Thymus (tissue), 14 donors: ENCODE measurements at places on chromosomes 13 and 19.

- H3K4me1 ChIP-seq = peaks cover 8% of the 10 kb centered on the region
- peaks cover 2% of the 10 kb centered on the region for H3K36me3 ChIP-seq
- H3K27ac ChIP-seq = no peak overlapping the region
- no peak for DNase-seq
These were observed 36.8 kb downstream of the N4BP2L1 start for GRCh38 chr13:32391101-32391619.

- no peak overlapping the region for H3K27ac ChIP-seq
- H3K36me3 ChIP-seq = no peaks in the 10 kb centered on the region
- H3K27me3 ChIP-seq = no peaks in the 10 kb centered on the region
- no peak for DNase-seq
- H3K4me3 ChIP-seq = no peak overlapping the region
These were observed 406.3 kb downstream of the COG6 start for GRCh38 chr13:40061466-40062450.

DNA sequence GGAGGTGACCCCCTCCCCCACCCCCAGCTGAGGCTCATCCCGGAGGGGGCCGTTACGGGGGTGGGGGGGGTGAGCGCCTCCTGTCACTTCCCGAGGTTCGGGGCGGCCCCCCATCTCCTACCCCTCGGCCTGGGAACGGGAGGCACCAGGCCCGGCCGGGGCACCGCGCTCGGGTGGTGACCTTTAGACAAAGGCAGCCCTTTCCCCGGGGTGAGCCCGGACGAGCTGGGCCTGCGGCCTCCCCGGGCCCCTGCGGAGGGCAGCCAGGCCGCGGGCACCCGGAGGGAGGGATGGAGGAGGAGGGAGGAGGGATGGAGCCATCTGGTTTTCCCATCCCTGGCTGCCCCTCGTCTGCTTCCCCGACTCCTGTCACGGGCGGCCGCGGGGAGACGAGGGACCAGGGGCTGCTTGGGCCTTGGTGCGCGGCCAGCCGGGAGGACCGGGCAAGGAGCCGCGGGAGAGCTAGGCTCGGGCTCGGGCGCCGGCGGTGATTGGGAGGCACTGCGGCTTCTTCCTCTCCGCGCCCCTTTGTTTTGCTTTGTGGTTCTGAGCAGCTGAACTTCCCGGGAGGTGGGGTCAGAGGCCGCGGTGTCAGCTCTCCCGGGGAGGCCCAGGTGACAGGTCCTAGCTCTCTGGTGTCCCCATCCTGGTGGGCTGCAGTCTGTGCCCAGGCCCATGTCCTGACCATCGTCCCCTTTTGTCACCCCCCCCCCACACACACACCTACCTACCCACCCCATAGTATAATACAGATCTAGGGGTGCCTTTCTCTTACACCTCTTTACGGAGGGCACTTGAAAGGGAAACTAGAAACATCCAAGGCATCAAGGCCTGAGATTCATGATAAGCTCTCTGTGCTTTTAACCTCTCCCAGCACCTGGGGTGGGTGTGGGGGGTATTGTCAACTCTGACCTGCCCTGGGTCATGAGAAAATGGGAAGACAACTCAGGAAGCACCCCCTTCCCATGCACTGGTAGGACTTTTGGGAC lies 1.3 kb downstream of the BICRA start:
- no peak for DNase-seq
- H3K36me3 ChIP-seq = peaks cover 6% of the 10 kb centered on the region
- peak overlapping the region; percentile 79 for H3K4me3 ChIP-seq
- peak overlapping the region; percentile 87 for H3K27ac ChIP-seq
- H3K27me3 ChIP-seq = no peaks in the 10 kb centered on the region

DNA sequence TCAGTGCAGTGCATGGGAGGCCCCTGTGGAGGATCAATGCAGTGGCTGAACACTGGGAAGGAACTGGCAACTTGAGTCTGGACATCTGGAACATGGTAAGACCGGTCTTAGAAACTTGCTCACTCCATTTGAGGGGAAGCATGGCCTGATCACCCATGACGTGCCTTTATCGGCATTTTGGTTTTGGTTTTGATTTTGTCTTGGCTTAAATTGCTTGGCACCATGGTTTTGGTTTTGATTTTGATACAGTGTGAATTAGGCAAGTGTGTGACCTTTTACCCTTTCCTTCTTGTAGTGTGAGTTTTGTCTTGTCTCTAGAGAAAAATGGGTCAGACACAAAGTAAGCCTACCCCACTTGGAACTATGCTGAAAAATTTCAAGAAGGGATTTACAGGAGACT lies 77.3 kb downstream of the ZNF486 start:
- H3K4me3 ChIP-seq = no peak overlapping the region
- DNase-seq = no peak
- H3K27ac ChIP-seq = no peak overlapping the region

GRCh38 chr13:73767747-73768315 lies 366.4 kb downstream of the KLF12 start:
- H3K36me3 ChIP-seq = no peaks in the 10 kb centered on the region
- H3K4me1 ChIP-seq = peaks cover 19% of the 10 kb centered on the region
- H3K4me3 ChIP-seq = no peak overlapping the region
- peak; percentile 23 for DNase-seq

GRCh38 chr13:46679369-46680120 lies 117.4 kb downstream of the ESD start:
- H3K27me3 ChIP-seq = no peaks in the 10 kb centered on the region
- peak overlapping the region; percentile 33 for H3K4me3 ChIP-seq
- H3K4me1 ChIP-seq = peaks cover 25% of the 10 kb centered on the region
- peaks cover 9% of the 10 kb centered on the region for H3K36me3 ChIP-seq

- H3K4me1 ChIP-seq = peaks cover 5% of the 10 kb centered on the region
- no peaks in the 10 kb centered on the region for H3K27me3 ChIP-seq
- no peak for DNase-seq
These were observed 62.1 kb downstream of the RUBCNL start for GRCh38 chr13:46324976-46325375.

- DNase-seq = no peak
- no peak overlapping the region for H3K4me3 ChIP-seq
- peaks cover 65% of the 10 kb centered on the region for H3K4me1 ChIP-seq
- no peak overlapping the region for H3K27ac ChIP-seq
- peaks cover 14% of the 10 kb centered on the region for H3K36me3 ChIP-seq
These were observed 97.4 kb downstream of the STK24 start for GRCh38 chr13:98479496-98480003.

DNA sequence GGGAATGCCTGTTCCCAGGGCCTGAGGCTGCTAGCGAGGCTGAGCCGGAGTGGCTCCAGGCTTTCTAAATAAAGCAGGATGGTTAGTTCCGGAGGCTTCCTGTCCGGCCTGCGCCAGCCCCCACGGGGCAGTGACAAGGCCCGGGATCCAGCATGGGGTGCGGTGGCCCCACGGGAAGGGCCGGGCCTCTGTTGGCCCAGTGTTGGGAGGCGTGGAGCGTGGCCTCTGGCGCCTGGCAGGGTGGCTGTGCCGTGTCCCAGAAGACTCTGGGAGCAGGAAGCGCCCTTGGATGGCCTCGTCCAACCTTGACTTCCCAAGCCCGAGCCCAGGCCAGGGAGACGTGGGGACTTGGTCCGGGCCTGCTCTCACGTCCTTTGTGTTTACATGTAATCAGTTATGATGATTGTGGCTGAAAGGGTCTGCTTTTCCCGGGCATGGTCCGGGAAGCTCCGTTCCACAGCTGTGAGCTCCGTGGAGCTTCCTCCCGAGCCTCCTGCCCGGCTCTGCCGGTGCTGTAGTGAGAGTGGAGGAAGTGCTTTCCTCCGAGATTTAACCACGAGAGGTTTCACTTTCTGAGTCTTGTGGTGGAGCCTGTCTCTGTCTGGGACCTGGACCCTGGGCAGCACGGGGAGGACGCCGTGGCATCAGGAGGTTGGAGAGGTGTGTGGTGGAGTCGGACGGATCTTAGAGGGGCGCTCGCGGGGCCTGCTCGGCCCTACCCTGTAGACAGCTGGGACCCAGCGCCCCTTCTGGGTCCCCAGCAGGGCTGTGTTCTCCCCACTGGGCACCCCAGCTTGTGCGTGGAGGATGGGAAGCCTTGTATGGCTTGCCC lies 4.6 kb downstream of the GNA11 start:
- H3K27me3 ChIP-seq = peaks cover 4% of the 10 kb centered on the region
- peak overlapping the region; percentile 37 for H3K27ac ChIP-seq
- H3K36me3 ChIP-seq = no peaks in the 10 kb centered on the region
- H3K4me1 ChIP-seq = peaks cover 45% of the 10 kb centered on the region
- no peak overlapping the region for H3K4me3 ChIP-seq

DNA sequence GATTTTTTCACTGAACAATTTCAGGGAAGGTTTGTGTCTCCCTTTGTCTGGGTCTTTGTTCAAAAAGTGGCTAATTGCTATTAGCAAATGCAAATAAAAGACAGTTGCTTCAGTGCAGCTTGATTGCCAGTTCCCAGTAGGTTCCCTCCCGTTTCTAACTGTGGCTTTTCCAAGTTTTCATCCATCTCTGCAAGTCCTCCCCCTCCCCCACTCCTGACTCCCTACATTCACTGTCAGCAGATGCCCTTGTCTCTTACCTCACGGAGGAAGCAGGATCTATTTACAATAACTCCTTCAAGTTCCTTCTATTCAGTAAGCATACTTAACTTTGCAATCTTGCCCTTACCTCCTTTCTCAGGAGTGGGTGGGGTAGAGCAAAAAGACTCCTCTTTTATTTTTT lies 55.4 kb upstream of the SCEL start:
- H3K36me3 ChIP-seq = no peaks in the 10 kb centered on the region
- no peaks in the 10 kb centered on the region for H3K27me3 ChIP-seq
- H3K4me3 ChIP-seq = no peak overlapping the region

DNA sequence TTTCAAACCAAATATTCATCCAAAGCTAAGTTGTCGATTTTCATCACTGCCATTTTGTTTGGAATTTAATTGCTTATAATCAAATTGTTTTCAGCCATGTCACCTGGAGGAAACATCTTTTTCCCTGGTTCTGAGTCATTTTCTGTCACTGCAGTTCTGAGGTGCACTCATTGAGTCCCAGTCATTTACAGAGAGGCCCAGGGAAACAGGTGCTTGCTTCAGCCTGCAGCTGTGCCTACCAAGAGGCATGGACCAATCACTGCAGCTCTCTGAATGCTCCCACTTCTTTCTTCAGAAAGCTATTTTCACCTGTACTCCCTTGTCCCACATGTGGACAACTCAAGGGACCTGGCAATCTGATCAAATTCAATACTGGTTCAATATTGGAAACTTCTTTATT lies 308.1 kb downstream of the COG6 start:
- no peak for DNase-seq
- no peaks in the 10 kb centered on the region for H3K36me3 ChIP-seq
- no peak overlapping the region for H3K4me3 ChIP-seq
- H3K4me1 ChIP-seq = no peaks in the 10 kb centered on the region

DNA sequence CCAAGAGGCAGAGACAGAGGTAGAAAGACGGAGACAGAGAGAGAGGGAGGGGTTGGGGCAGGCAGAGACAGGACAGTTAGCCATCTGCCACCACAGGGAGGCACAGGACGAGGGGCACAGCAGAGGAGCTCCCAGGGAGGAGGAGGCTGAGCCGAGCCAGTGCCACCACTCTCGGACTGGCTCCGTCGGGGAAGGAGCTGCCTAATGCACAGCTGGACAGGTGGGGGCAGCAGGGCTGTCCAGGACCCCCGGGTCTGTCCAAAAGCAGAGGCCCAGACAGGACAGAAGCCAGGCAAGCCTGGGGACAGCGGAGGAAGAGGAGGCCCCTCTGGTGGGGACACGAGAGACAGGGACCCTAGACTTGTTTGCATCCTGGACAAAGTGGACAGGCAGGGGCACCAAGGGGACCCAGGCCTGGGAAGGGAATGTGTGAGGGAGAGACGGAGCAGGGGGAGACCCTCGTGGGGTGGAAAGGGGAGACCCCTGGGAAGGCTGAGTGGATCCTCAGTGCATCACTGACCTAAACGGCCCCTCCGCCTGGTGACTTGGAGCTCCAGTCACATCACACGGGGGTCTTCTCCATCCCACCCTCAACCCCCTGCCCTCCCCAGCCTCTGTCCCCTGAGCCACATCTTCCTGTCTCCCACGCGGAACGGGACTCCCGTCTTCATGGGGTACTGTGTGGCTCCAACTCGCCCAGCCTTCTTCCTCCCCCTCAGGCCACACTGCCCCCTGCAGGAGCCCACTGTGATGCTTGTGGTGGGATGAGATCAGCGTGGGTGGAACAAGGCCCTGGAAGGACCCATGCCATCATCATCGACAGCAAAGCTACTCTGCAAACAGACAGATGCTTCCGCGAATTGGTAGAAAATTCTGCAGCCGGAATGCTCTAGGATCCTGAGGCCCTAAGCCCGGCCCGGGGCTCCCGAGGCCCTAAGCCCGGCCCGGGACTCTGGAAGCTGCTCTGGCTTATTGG lies 915 bp downstream of the F10 start:
- H3K4me3 ChIP-seq = no peak overlapping the region
- H3K36me3 ChIP-seq = no peaks in the 10 kb centered on the region
- no peak for DNase-seq
- no peak overlapping the region for H3K27ac ChIP-seq
- no peaks in the 10 kb centered on the region for H3K27me3 ChIP-seq
